ENCODE measurements at places on chromosomes 6 and 20.

- no peak for DNase-seq
Observed at GRCh38 chr6:79574174-79574573, 36.9 kb upstream of the LCA5 start.

- DNase-seq = no peak
Observed at GRCh38 chr6:51660767-51661166, 426.6 kb downstream of the PKHD1 start.

GRCh38 chr6:106715922-106716321 lies 86.5 kb downstream of the QRSL1 start:
- no peak for DNase-seq

DNA sequence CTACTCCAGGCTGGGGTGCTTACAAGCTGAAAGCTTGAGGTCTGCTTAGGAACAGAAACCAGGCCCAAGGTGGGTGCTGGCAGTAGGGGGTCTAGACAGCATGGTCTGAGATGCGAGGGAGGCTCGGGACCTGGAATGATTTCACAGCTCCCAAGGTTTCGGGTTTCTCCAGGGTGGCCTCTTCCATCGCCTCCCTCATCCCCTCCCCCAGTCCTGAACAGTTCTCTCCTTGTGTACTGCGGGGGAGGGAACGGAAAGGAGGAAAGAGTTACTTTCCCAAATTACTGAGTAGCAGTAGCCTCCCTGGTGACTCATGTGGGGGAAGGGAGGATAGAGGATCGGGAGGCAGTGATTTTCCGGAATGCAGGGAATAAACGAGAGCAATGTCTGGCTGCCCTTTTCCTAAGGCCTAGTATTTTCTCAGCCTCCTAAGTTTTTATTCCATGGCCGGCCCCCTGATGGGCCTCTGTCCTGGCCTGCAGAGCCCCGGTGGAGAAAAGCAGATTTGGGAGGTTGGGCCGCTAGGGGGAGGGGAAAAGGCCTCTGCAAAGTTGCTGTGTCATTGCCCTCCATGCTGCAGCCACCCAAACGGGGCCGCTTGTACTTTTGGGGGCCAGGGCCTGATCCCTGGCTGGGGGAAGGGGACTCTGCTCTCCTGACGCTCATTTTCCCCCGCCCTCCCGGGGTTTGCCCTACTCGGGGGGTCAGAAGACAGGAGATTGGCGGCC lies 1.5 kb downstream of the BRD2 start:
- peak; percentile 63 for DNase-seq

GRCh38 chr6:33273924-33274902 lies 2.3 kb downstream of the RPS18 start:
- no peak for DNase-seq

DNA sequence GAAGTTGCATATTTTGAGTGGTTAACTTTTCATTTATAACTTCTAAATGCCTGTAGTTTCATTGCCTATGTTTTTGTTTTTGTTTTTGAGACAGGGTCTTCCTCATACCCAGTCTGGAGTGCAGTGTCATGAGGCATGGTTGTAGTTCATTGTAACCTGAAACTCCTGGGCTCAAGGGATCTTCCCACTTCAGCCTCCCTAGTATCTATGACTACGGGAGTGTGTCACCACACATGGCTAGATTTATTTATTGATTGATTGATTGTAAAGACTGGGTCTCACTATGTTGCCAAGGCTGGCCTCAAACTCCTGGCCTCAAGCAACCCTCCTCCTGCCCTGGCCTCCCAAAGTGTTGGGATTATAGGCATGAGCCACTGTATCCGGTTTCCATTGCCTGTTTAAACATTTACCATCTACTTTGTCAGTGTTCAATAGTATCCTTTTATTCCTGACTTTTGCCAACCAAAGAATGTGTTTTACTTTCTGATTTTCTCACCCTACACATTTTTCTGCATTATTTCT lies 144.6 kb downstream of the CDKAL1 start:
- DNase-seq = no peak

DNA sequence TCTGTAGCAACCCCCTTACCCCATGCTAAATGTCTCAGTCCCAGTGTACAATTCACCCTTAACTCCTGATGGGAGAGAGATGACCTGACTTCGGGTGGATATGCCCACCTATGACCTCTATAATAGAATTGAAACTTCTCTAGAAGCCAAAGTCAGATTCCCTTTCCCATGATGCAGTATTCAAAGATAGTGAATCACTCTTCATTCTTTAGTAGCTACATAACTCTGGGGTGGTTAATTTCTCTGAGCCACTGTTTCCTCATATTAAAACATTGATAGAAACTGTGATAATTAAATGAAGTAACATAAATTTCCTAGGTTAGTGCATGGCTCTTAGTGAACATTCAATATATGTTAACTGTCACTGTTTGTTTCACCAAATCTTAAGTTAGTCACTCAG lies 500.4 kb downstream of the COL12A1 start:
- DNase-seq = no peak

GRCh38 chr20:26218301-26218700 lies 521.6 kb upstream of the ZNF337 start:
- no peak for DNase-seq

DNA sequence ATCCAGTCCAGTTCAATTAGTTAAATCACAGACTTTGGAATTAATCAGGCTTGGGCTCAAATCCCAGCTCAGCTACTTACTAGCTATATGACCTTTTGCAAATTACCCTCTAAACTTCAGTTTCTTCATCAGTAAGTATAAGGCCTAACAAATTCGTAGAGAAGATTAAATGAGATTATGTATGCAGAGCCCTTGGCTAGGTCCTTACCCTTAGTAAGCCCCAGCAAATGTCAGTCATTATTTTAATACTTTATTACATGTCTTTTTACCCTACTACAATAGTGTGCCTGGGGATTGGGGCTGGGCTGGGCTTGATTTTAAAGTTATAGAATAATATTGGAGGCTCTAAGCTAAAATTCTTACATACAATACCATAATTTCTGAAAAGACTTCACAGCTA lies 326.1 kb upstream of the PREP start:
- DNase-seq = no peak

GRCh38 chr20:598133-598850 lies 11.8 kb downstream of the TCF15 start:
- DNase-seq = no peak

DNA sequence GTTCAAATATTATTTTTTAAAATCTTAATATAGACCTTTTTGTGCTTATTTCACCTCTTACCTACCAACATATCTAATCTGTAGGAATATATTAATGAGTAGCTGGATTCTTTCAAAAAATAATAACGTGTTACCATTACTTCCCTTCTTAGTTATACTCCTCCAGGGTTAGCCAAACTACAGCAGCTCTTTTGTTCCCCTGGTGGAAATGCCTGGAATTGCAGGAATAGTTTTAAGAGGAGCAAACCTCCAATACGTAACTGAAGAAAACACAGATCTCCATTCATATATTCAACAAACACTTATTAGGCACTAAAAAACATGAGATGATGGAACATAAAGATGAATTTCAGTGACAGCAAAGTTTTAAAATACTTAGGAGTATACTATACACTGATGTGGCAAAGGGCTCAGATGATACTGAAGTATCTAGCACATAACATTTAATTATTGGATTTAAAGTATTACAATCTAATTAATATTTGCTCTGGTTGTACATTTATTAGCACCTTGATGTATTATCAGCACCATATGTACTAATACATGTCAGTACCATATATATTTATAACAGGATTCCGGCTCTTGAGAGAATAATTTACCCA lies 78.3 kb downstream of the TBX18 start:
- no peak for DNase-seq

- no peak for DNase-seq
Observed at GRCh38 chr6:21844120-21844917, 250.8 kb downstream of the SOX4 start.

DNA sequence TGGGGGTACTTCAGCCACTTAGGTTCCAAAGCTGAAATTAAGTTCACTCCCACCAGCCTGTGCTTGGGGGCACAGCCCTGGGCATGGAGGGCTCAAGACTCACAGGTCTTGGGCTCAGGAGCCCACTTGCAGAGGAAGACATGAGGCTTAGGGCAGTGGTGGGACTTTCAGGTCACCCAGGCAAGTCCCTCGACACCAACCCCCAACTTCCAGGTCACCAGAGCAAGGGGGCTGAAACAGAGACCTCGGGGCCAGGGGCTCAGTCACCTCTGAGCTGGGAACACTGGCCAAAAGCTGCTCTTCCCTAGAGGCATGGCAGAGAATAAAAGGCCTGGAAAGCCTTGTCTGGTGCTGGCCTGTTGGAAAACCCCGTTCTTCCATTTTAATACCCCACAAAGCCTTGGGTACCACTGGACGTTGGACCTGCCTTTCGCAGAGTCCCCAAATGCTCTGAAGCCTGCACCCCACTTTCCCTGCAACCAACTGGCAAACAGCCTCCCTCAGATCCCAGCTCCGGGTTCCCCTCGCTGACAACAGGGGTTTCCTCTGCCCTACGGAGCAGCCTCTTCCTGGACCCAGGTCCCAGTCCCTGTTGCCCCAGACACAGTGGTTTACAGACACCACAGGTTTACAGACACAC lies 160.9 kb upstream of the PMEPA1 start:
- DNase-seq = no peak

- DNase-seq = no peak
Observed at GRCh38 chr20:37319151-37319671, 26.7 kb upstream of the SRC start.

DNA sequence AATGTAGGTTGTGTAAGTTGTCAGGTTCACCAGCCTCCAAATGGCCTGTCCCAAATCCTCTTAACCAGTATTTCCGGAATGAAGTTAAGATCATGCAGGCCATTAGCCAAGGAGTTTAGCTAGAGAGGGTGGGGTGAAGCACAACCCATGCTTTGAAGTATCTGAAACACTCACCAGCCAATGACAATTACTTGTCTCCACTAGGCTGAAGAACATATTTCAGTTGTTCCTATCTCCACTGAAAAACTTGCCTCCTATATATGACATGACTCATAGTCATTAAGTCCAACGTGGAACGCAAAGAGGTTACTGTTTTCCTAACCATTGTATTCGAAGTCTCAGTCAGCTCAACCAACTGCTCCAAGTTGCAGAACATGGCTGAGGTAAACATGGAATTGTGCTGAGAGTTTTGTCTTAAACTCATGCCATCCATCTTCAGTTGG lies 37.4 kb upstream of the TNFAIP3 start:
- no peak for DNase-seq

- DNase-seq = no peak
Observed at GRCh38 chr6:52155791-52156576, 30.2 kb upstream of the IL17A start.

DNA sequence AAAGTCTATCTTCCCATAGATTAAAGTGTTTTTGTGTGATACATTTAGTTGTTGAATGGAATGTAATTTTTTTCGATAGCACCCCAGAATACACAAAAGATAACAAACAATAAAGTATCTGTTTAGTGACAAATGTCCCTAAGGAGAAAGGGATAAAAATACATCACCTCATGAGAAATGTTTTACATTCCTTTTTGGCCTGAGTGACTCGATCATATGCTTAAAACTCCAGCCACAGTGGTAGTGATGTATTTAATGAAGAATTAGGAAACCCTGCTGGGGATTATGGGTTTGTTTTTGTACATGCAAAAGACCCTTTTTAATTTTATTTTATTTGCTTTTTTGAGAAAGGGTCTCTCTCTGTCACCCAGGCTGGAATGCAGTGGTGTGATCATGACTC lies 4.3 kb upstream of the SGK1 start:
- no peak for DNase-seq

- no peak for DNase-seq
Observed at GRCh38 chr20:8152183-8152582, 20.1 kb downstream of the PLCB1 start.

DNA sequence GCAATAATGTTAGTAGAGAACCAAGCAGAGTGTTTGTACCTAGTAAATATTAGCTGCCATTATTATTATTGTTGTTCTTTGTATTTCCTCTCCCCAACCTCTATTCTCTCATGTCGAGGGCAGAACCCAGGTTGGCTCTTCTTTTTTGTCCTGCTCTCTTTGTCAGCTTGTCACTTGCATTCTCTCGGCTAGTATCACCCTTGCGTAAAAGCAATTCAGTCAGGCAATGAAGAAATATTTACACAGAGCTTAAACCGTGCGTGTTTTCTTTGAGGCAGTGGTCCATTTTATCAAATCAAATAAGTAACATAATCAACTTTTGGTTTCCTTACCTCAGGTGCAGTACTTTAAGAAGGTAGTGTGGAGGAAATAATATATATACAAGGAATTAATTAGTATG lies 83.9 kb downstream of the TULP4 start:
- DNase-seq = no peak

DNA sequence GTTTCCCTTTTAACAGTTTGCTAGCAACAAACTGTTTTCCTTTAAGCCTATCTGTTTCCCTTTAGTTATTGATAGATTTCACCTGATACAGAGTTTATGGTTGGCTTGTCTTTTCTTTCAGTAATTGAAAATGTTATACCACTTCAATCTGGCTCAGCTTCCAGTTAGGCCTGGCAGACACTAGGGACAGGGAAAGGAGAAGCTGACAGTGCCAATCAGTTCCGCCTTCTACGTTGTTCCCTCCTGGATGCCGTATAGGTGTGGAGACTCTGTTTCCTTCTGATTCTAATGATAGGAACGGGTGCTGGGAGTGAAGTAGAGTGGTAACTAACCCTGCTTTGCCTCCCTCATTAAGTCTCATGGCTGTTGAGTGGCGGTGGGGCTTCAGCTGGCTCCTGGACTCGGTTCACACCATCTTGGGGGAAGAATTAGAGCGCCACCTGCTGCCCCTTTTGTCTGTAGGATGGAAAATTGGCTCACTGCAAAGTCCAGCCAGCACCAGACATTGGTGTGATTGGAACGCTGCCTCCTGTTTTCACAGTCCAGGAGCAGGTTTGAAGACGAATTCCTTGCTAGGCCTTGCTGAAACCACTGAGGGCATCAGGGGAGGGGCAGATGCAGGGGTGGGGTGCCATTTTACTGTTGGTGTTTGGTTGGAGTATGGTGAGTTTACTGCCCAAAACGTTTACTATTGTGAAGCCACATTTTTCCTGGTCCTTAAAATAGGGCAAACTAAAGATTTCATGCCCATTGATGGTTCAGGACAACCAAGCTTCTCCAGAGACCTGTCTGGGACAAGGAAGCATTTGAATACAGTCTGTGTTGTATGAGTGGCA lies 1729.5 kb downstream of the GRIK2 start:
- DNase-seq = no peak

DNA sequence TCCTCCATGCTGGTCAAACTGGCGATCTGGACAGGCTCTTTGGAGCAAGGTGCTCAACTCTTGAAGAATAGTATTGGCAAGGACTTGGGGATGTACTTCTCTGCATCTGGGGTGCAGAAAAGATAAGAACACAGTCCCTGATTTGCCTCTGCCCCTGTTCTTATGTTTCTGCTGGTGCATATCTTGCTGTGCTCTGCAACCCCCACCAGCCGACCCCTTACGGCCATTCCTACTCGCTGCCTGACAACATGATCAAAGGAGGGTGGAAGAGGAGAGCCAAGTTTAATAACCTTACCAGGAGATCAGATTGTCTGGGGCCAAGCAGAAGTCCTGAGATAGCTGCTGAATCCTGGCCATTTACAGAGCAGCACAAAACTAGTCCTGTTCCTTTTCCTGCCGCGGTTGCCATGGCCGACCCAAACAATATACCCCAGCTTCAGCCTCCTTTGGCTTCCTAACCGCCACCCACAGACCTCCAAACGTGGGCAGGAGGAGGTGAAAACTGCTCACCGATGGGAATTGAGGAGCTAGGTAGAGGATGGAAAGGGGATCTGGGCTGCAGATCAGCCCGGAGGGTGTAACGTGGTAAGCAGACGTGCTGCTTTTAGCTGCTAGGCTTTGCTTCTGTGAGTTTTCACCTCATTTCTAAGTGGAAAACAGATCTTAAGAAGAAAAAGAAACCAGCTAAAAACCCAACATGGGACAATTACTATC lies 60.9 kb downstream of the ATXN1 start:
- DNase-seq = no peak

- no peak for DNase-seq
Observed at GRCh38 chr6:110622912-110623578, 146.6 kb upstream of the SLC22A16 start.

Measured in activated naive CD4-positive, alpha-beta T cell (primary cell).